NCI-H226 (cell line): ENCODE measurements at places on chromosomes 1 and 21.

- DNase-seq = no peak
Measured at GRCh38 chr1:205986292-205986691, 16.9 kb downstream of the RAB7B start.

DNA sequence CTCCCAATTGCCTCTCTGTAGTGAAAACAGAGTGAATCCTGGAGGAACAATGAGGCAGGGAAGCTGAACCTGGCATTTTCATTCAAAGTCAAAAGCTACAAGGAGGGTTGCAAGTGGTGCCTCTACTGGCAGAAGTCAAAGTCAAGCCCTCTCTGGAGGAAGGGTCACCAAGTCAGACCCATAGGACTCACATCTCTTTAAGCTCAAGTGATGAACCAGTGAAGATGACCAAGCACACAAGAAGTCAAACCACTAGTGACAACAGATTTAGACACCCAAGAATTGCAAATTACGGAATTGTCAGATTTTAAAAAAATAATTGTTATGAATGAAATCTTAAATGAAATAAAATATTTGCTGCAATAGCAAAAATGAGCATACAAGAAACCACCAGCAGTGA lies 81.1 kb upstream of the ATP1B1 start:
- DNase-seq = no peak

- DNase-seq = no peak
Measured at GRCh38 chr1:56149761-56150160, 429.6 kb downstream of the PLPP3 start.

GRCh38 chr1:34362949-34363348 lies 186.2 kb downstream of the C1orf94 start:
- no peak for DNase-seq

- DNase-seq = no peak
Measured at GRCh38 chr1:154541231-154541630, 17.2 kb downstream of the UBE2Q1 start.

DNA sequence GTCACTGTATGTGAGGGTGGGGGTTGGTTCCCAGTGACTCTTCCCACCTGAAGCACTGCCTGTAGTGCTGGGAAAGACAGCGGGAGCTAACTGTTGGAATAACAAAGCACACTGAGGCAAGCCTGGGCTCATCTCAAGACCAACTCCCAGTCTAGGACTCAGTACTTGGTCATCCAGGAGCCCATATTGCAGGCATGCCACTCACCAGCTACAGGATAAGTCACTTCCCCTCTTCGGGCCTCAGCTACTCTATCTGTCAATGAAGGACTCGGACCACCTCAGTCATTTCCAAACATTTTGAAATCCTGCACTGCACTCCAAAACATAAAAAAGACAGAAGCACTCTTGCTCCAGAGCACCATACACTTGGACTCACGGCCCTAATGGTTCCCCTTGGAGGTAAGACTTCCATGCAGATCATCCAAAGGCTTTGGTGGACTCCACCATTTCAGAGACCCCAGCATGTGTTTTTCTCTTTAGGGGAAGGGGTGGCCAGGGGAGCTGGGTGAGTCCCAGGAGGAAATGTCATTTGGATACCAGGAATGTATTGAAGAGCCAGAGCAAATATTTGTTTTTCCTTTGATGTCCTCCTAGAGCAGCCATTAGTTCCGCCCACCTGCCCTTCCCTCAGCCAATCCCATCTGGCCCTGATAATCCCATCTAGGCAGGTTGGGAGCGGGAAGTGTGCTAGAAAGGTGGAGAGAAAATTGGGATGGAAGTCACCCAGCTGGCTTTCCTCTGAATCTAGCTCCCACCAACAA lies 3.1 kb downstream of the NUAK2 start:
- DNase-seq = no peak
